H7 (cell line): ENCODE measurements at places on chromosomes 7 and 10. TPM values are rescaled to one million over a fixed set of nuclear protein-coding genes. Genes with fewer than 3 reads are reported as not detected.

- no peak for DNase-seq
Measured at GRCh38 chr7:12970626-12971025, 283.2 kb downstream of the ARL4A start.

Gene RFC2
- total RNA-seq, result 109 and 126 TPM in 2 replicates

Gene EPHB6
- 4.0 and 8.8 TPM in 2 replicates for total RNA-seq

DNA sequence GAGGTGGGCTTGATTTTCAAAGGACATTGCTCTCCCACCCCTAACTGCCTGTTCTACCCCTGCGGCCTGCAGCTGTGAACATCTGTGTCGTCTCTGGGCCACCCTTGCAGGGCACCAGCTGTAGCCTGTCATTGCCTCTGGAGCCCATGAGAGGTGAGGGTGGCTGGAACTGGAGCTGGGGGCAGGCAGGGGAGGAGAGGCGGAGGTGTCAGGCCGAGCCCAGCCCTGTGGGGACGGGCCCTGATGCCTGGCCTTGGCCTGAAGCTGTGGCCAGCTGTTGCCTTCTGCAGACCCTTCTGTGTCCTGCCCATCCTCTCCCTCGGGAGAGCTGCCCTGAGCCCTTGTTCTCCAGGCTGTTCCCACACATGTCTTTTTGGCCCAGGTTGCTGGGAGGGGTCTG is 44.5 kb downstream of the PALD1 start:
- DNase-seq, result no peak

GRCh38 chr7:25358926-25359325 is 130.6 kb upstream of the NPVF start:
- no peak for DNase-seq

Gene CAV1
- total RNA-seq, result 54.2 and 79.9 TPM in 2 replicates
